Skeletal muscle cell (primary cell): ENCODE measurements at places on chromosomes 11 and 22.

- no peak for DNase-seq
Measured at GRCh38 chr11:45617871-45618601, 47.4 kb downstream of the CHST1 start.

- DNase-seq = no peak
Measured at GRCh38 chr11:72812604-72812966, 1.6 kb upstream of the ATG16L2 start.

DNA sequence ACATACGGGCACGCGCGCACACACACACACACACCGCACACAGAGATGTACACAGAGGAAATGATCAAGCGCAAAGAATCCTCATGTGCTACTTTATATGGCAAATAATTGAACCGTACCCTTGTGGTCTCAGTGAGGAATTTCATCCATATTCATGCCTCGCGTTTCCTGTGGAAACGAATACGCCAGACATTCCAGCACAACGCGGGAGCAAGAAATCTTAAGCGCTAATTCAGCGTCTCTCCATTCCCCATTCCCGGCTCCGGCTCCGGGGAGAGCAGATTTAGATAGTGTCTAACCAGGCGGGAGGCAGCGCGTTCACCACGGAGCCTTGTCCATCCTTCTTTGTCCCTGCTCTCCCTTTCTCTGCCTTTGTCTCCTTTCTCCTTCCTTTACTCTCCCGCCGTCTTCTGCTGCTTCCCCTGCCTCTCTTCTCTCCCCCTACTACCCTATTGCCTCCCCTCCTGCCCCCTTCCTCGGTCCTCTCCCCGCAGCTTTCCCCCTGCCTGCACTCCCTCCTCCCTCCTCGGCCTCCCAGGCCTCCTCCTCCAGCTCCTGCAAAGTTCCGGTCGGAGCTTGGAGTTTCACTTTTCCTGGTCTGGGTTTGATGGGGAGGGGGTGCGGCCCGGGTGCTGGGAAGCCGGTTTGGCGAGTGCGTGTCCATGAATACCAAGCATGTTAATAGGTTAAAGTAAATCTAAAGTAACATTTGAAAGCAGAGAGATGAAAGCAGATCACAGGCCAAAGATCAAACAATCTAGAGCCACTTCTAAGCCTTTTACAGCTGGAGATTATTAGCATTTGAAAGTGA lies 579.3 kb downstream of the BUD13 start:
- no peak for DNase-seq

DNA sequence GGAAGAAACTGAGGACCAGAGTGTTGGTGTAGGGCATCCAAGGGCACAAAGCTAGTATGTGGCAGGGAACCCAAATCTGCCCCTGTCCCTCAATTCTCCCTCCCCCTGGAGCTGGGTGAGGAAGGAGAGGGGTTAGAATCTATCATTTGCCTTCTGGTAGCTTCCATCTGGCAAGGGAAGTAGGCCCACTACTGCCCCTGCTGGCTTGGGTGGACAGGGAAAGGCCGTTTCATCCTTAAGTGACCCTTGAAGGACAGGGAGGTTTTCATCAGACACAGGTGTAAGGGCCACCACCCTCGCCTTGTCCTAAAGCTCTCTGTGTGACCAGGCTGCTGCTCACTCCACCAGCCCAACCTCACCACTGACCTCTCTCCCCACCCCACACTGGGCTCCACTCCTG lies 22.1 kb downstream of the NECTIN1 start:
- no peak for DNase-seq
